ENCODE measurements at places on chromosomes 12 and 14. TPM values are rescaled to one million over a fixed set of nuclear protein-coding genes. Genes with fewer than 3 reads are reported as not detected.

DNA sequence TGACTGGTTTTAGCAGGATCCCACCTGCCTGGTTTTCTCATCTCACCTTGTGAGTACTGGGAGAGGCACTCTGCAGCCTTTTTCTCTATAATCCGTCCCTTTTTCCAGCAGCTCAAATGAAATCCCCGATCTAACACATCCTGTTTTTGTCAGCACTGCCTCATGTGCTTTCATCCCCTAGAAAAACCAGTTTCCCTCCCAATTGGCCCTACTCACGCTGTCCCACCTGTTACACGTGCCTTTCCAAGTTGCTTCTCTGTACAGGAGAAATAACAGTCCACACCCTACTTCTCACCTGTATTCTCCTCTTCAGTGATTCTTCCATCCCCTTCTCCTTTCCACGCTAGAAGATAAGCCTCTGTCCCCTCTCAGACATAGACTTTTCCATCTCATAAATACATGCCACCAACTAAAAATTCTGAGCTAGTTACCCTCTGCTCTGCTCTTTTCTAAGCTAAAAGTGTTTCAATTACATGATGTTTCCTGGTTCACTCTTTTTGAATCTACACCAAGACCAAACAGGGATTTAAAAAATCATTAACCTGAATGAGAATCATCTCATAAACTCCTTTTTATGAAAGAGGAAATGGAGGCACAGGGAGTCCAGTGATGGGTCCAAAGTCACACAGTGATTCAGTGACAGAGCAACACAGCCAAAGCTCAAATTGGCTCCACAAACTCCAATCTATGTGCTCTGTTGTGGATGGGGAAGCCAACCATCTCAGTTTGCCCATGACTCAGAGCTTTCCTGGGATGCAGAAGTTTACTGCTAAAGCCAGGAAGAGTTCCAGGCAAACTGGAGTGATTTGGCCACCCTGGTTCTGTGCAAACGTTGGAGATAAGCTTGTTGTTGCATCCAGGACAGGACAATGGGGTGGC lies 240.0 kb upstream of the TMEM132C start:
- DNase-seq: no peak

- DNase-seq: no peak
Observed at GRCh38 chr12:54932691-54933090, 51.9 kb downstream of the TESPA1 start.

- DNase-seq: no peak
Observed at GRCh38 chr12:93758801-93759373, 81.7 kb downstream of the CRADD start.

GRCh38 chr14:52063052-52063462 lies 5.8 kb downstream of the NID2 start:
- DNase-seq: no peak

SERPINA1 gene
- 13.6 TPM for total RNA-seq

KRT72 gene
- total RNA-seq: 0.31 TPM

GRCh38 chr12:31631023-31631724 lies 28.3 kb upstream of the ETFBKMT start:
- DNase-seq: no peak

DNA sequence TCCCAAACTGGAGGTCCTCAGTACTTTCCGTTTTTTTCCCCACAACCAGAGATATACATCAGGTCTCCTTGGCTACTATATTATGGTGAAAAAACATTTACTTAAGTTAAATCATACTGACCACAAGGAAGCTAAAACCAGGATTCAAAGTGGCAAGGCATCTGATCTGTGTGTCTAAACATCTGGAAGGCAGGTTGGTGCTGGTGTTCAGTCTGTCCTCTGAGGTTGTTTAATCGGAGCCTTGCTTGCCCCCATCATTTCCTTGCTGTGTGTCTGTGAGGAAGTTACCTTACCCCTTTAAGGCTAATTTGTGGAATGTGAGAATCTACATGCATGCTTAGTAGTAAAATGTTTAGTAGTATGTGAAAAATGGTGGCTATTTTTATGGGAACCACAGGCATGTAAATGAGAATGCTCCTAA lies 75.6 kb downstream of the GALNT4 start:
- no peak for DNase-seq

DNA sequence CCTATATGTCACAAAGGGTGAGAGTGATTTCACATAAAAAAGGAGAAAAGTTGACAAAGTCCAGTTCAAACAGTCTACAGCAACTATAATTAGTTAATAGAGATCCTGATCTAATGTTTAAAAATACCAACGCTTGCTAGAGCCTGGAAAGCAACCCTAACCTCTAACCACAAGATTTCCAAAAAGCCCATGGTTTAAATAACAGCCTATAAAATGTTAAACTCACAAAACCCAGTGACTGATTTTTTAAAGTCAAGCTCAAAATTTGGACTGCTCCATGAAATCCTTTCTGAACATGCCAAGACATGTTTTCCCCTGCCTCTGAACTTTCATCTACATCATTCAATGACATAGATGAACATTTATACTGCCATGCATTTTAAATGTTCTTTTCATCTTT lies 81.6 kb downstream of the PLEKHG7 start:
- no peak for DNase-seq

DNA sequence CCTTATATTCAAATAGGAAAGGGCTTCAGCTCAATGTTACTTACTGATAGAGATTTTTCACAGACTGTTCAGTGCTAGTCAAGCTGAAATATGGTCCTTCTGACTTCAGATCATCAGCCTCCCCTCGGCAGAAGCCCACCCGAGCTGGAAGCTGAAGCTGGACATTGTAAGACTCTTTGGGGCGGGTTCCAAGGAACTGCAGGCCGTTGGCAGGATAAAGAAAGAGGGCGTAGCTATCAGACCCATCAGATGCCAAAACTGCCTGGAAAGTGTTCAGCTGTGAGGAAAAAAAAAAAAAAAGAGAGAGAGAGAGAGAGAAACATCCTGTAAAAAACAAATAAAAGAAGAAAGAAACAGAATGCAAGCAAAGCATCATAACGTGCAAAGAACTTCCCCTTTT lies 8.8 kb downstream of the NID2 start:
- DNase-seq: no peak

- no peak for DNase-seq
Observed at GRCh38 chr14:52115286-52115685, 46.4 kb upstream of the NID2 start.

DNA sequence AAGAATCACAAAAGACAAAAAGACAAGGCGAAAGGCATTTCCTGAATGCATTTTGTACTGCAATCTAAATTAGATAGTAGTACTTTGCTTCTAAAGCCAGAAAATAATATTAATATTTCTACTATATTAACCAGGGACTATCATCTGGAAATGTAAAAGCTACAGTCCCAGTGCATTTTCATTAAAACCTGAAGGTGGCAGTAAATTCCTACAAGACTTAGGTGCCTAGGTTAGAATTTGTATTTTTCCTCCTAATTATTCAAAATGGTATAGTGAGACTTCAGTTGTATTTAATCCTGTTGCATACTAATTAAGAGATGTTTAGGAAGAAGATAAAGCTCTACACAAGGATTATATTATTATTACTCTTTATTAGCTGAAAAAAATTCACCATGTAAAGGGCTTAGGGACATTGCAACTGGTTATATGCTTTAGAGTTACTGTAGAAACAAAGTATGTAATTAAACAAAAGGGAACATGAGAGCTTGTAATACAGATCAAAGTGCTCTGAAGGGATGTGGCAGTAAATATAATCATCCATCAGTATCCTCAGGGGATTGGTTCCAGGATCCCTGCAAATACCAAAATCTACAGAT lies 53.6 kb downstream of the BRMS1L start:
- DNase-seq: no peak

PRKD1 gene
- 34.7 TPM for total RNA-seq

- no peak for DNase-seq
Observed at GRCh38 chr12:34363050-34363673, 340.9 kb downstream of the ALG10 start.
